ENCODE measurements at places on chromosomes 7 and 10. TPM values are rescaled to one million over a fixed set of nuclear protein-coding genes. Genes with fewer than 3 reads are reported as not detected.

GRCh38 chr7:150340875-150341262 is 560 bp downstream of the RARRES2 start:
- no peak for DNase-seq

- DNase-seq, result no peak
These were observed 31.7 kb downstream of the TRIM24 start for GRCh38 chr7:138491612-138492386.

GRCh38 chr10:83533290-83533689 is 606.0 kb upstream of the GHITM start:
- no peak for DNase-seq

DNA sequence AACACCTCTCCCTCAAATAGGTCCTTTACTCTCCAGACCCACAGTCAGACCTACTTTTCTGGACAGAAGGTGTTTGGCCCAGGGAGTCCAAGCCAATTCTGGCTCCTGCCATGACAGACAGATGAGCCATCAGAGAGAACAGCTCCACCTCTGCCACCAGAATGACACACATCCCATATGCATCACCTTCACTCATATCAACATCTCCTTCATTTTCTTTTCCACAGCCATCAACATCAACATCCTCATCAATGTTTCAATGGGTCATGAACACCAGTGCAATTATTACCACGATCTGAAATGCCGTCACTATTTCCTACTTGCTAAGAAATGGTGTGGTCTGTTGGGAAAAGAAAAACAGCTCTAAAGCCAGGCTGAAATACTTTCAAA is 67.9 kb downstream of the CCDC71L start:
- no peak for DNase-seq

DNA sequence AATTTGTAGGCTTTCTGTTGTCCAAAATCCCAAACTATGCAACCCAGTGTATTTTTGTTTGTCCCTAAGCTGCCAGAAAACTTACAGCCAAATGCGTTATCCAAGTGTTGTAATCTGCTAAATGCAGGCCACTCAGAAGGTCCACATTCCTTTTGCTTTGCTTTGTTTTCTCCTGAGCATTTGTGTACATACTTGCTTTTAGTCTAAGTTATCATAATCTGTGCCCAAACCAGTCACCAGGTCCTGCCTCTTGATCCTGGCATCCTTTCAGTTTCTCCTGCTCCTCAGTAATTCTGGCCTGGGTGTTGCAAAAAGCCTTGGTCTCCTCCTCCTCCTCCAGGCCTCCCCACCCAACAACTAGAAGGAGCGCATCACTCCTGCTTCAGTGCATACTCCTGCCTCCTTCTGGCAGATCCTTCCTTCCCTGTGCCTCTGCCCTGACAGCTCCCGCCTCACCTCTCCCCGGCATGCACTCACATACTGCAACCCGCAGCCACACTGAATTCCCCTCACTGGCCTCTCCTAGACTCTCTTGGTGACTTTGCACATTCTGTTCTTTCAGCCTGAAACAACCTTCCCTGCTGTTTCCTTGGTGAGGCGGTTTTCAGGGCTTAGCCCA is 2.3 kb downstream of the DENND2A start:
- no peak for DNase-seq

DNA sequence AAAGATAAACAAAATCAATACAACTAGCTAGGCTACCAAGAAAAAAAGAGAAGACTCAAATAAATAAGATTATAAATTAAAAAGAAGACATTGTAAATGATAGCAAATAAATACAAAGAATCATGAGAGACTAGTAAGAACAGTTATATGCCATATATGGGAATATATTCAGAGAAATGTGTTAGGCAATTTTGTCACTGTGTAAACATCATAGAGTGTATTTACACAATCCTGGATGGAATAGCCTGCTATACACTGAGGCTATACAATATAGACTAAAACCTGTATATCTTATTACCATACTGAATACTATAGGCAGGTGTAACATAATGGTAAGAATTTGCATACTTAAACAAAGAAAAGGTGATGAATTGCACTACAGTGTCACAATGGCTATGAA is 717.4 kb downstream of the PARD3 start:
- DNase-seq, result no peak

DNA sequence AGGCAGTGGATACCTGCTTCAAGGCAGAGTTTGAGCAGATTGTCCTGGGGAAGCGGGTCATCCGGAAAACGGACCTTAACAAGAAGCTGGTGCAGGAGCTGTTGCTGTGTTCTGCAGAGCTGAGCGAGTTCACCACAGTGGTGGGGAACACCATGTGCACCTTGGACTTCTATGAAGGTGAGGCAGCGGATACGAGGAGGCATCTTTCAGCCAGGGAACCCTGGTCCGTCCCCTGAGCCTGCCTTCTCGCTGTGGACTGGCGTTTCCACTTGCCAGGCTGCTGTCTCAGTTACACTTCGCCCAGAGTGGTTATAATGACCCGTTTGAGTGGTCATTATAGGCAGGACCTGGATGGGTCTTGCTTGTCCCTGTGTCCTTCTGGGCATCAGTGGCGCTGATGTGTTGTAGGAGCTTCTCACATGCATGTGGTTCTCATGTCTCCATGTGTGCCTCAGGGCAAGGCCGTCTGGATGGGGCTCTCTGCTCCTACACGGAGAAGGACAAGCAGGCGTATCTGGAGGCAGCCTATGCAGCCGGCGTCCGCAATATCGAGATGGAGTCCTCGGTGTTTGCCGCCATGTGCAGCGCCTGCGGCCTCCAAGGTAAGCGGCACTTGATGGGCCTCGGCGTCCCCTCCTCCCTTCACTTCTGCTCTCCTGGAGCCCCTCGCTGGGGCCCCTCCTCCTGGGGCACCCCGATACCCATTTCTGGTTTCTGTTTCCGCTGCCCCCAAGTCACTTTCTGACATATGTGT is 18.0 kb downstream of the UPP1 start:
- no peak for DNase-seq

DNA sequence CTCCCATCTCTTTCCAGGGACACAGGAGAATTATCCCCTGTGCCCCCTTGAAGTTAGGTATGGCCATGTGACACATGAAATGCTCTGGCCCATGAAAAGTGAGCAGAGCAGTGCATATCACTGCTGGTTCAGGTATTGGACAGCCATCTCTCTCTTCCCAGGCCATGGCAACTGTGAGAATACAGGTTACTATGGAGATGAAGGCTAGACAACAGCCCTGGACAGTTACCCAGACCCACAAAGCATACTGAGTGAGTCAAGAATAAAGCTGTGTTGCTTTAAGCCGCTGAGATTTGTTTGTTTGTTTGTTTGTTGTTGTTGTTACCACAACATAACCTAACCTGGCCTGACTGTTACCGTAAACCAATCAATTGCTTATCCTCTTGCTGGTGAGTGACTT is 722.3 kb downstream of the KCNMA1 start:
- DNase-seq, result no peak

DNA sequence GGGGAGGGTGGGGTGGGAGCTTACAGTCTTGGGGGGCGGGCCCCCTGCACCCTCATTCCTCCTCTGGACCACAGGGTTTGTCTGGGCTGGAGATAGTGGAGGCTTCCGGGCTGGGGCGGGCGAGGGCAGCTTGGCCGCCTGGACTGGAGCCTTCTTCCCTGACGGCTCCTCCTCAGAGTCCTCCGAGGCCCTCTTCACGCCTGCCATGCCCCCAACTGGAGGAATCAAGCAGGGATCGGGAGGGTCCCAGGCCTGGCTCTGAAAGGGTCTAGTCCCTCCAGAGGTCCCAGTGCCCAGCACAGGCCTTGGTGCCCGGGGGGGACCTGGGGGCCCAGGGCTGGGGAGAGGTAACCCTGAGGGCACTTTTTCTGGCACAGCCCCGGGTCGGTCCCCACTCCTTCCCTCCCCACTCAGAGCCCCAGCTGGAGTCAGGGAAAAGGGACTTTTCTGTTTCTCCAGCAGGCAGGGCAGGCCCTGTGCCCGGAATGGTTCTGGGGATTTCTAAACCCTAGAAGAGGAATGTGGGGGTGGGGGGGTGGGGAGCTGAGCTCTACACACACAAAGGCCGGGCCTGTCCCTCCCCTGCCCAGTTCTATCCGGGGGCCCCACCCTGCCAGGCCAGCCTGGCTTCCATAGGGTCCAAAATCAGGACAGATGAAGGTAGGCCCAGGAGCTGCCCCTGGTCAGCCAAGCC is 11.6 kb downstream of the MICALL2 start:
- no peak for DNase-seq

GRCh38 chr10:70928140-70928539 is 39.8 kb upstream of the PCBD1 start:
- DNase-seq, result no peak

GRCh38 chr7:82312646-82313045 is 130.9 kb downstream of the CACNA2D1 start:
- no peak for DNase-seq

DNA sequence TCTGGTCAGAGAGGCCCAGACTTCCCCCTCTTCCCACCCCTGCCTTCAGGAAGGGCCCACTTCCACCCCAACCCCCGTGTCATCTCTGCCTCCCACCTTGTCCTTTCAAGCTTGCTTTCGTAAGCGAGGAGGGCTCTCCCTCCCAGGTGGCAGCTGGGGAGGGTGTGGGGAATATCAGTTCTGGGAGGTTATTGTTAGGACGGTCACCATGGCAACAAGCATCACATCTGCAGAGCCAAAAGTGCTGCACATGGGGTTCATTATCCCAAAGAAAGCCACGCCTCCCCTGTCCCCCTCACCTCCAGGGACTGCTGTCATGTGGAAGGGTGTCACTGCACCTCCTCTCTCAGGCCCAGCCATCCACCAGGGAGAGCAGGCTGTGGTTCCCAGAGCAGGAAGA is 2.6 kb upstream of the CAMK2B start:
- no peak for DNase-seq

DNA sequence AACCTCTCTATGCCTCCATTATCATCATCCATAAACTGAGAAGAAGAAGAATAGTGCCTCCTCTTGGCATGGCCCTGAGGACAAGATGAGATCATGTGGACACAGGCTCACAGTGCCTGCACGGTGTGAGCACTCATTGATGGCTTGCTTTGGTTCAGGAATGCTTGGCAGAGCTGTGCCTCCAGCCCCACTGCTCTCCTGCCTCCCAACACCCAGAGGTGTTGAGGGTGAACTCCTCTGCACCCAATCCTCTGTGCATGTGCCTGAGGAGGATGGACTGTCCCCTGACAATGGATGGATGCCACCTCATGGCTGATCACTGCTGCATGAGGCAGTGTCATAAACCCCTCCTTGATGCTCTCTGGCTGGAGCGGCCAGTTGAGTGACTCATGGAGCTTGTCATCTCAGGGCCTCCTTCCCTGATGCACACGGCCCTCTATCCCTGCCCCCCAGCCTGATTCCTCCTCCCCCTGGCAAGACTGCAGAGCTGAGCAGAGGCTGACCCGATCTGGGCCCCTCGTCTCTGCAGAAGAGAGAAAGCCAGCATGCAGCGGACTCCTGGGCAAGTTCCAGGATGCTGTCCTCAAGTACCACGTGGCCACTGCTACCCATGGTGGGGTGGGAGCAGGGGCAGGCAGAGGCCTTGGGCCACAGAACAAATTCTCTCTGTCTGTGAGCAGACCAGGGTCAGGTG is 136.3 kb downstream of the KCNMA1 start:
- no peak for DNase-seq

GRCh38 chr10:8508882-8509281 is 454.4 kb downstream of the GATA3 start:
- no peak for DNase-seq

- no peak for DNase-seq
These were observed 283.5 kb downstream of the WDR11 start for GRCh38 chr10:121134711-121135110.

- no peak for DNase-seq
These were observed 43.2 kb upstream of the LRGUK start for GRCh38 chr7:134083766-134084487.

GRCh38 chr10:103745341-103746247 is 109.8 kb downstream of the SH3PXD2A start:
- DNase-seq, result peak; percentile 42

DNA sequence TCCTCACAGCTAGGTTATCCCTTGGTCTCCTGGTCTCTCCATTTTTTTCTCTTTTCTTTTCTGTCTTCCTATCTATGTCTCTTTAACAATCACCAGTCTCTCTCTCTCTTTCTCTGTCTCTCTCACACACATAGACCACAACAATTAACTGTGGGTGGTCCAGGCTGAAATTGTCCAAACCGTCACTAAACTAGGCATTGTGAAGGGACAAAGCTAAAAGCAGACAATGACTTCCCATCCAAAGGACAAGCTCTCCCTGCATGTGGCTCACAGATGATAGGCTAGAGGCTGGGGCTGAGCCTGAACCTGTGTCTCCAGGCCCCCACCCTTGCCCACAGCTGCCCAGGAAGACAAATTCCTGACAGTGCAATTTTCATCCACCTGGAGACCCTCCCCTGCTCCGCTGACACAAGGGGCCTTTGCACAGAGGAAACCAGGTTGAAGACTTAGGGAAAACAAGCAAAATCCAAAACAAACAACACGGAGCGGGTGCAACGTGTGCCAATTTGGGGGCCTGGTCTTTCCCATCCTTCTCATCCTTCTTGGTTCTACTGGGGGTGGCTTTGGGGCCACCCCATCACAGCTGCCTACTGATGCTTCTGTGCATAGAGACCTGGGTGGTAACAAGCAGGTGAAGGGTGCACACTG is 755.4 kb downstream of the GRID1 start:
- DNase-seq, result no peak

DNA sequence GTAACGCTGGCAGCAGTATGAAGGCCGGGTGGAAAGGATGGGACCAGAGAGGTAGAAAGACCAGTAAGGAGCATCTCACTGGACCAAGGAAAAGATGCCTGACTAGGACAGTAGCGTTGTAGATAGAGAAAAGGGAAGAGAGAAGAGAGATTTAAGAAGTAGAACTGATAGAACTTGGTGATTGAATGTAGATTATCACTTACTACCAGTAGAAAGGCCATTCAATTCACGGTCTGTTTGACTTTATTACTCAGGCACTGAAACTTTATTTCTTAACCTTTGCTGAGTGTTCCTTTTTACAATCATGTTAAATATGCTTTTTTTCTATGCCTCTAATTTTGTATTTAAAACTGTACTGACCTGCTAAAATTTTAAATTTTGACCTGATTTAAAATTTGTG is 12.2 kb downstream of the MCU start:
- no peak for DNase-seq

Gene TRIM50
- total RNA-seq, result not detected

Gene ST8SIA6
- total RNA-seq, result not detected

Gene GRID1
- not detected for total RNA-seq

Gene TMEM213
- not detected for total RNA-seq

Gene GIMAP7
- total RNA-seq, result not detected

Gene VIPR2
- total RNA-seq, result 10.2 TPM

Gene SLF2
- 217 TPM for total RNA-seq

Gene CACNB2
- not detected for total RNA-seq

Gene RNF148
- total RNA-seq, result not detected

Gene PODXL
- 78.1 TPM for total RNA-seq
